ENCODE measurements at places on chromosomes 7 and 10.

DNA sequence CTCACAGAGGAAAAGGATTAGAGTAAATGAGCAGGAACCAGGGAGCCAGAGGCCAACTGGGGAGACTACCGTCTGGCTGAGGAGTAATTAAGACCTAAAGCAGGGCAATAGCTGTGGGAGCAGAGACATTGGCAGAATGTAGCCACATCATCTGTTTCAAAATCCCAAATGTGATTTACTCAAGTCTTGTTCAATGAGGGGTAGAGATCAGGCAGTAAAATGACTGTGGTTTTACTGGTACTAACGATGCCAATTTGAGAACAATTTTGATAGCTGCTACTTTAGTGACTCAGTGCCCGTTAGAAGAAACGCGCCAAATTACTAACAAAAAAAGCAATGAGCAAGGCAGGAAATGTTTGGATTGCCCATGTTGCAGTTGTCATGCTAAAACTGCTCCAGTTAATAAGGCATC, 12.7 kb upstream of the MIOS start:
- DNase-seq = peak; percentile 95

DNA sequence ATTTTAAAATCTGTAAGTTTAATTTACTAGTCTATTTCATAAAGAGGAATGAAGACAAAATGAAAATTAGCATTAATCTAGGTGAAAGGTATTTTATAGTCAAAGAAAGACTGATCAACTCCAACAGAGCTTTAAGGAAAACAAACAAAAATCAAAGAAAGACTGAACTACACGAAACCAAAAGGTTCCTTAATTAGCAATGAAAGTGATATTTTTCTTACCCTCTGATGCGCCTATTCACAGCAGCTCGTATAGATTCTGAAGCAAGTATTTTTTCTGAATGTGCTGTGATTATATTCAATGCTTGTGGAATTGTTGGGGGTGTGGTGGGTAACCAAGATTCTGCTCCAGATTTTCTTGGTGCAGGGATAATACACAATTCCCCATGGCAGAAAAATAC, 11.8 kb downstream of the ECD start:
- DNase-seq = no peak

GRCh38 chr10:104589871-104590270, 51.2 kb upstream of the SORCS3 start:
- no peak for DNase-seq

- DNase-seq = no peak
These were observed 84.7 kb downstream of the CHST15 start for GRCh38 chr10:124008681-124009080.

DNA sequence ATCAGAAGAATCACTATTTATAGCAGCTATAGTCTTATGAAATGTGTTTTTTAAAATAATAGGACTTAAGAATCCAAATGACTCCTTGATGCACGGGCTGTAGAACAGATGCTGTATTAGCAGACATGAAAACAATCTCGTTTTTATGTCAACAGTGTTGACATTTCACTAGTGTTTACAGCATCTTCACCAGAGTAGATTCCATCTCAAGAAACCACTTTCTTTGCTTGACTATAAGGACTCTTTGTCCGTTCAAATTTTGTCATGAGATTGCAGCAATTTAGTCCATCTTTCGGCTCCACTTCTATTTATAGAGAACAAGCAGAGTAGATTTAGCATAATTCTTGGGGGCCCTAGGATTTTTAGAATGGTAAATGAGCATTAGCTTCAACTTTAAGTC, 295.1 kb downstream of the EXOC4 start:
- no peak for DNase-seq

DNA sequence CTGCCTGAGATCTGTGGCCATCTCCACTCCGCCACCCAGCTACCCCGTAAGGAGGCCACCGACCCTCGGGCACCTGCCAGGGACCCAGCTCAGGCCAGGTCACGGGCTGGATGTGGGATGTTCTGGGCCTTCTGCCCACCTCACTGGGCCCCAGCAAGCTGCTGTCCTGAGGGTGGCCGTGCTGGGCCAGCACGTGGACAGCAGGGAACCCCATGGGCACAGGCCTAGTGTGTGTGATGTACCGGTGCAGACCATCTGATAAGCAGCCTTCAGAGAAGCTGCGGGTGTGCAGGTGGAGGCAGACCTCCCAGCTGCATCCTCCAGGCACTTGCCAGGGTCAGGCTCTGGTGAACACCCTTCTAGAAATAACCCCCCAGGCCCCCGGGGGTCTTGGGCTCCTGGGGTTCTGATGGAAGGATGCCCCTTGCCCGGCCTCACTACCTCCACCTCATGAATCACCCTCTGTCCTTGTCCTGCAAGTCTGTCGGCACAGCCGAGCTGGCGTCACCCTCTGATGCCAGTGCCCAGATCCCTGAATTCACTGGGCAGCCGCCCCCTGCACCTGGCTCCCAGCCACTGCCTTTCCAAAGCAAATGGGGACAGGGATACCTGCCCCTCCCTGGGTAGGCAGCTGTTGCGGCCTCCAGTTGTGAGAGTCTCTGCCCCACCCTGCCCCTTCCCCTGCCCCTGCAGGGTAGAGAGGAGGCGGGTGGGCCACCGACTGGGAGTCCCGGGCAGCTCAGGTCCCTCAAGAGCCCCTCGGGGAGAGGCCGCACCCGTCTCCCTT, 139.8 kb downstream of the FAM53B start:
- DNase-seq = no peak

DNA sequence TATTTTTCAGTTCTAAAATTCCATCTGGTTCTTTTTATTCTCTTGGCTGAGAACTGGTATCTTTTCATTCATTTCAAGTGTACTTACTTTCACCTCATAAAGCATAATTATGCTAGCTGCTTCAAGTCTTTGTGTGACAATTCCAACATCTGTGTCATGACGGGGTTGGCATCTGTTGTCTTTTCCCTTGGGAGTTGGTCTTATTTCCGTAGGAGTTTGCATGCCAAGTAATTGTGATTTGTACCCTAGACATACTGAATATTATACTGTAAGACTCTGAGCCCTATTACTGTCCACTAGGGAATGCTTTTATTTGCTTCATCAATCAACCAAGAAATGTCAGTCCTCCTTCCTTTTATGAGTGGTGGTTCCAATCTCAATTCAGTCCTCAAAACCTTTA, 24.6 kb upstream of the HUS1 start:
- no peak for DNase-seq

- DNase-seq = no peak
These were observed 599.3 kb upstream of the CELF2 start for GRCh38 chr10:10418387-10418786.

- no peak for DNase-seq
These were observed 19.1 kb downstream of the PLPP4 start for GRCh38 chr10:120475844-120476791.

DNA sequence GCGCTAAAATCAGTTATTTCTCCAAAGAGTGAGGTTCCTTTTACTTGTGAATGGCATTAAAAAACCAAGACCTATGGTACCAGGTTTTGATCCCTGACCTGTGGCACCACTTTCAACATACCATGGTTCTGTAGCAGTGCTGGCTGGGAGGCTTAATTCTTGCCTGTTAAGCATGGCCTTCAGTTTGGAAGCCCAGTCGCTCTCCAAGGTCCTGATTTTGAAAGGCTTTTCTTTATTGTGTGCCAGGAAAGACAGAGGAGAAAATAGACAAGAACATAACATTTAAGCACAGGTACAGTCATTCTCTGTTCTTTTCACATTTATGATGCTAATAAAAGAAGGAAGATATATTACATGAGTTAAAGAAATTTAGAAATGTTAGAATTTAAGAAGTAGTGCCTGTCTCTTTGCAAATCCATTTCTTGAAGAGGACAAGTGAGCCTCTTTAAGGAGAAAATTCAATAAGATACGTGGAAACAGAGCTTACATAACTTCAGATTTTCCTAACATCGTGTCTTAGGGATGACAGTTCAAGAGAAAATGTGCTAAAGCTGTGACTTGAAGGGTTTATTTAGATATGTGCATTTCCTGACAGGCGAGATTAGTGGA, 357.6 kb downstream of the DPP6 start:
- DNase-seq = no peak

DNA sequence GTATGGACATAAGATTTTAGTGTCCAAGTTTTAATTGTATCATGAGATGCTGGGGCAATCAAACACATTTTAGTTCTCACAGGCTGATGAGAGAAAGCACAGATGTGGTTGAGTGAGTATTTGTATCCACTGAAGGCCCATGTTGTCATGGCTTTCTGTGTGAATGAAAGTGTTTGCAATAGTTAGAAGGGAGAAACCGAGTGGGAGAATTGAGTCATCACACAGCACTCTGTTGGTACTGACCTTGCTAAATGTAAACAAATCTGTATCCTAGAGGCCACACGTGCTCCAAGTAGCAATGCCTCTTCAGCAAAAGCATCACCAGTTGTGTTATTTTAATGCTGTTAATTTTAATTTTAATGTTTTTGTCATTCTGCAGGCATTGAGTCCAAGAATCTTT, 121.2 kb downstream of the EMX2 start:
- DNase-seq = peak; percentile 85

DNA sequence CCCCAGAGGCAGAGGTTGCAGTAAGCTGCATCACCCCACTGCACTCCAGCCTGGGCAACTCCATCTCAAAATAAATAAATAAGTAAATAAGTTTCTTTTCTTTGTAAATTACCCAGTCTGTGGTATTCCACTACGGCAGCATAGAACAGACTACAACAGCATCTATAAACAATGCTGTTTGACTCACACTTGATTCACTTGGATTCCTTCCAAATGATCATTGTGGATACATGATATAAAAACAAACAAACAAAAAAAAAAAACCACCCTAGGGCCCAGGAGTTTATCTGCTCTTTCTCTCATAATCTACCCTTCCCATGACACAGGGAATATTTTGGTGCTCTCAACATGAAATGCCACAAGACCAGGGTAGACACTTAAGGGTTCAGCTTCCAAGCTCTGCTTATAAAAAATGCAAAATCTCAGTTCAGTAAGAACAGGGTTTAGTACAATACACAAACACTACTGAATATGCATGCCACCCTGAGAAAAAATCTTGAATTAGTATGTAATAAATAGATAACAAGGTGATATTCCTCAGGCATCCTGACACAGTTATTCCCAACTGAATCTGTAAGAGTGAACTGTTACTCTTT, 200.9 kb downstream of the FAM107B start:
- DNase-seq = no peak

GRCh38 chr7:122402235-122402634, 97.7 kb upstream of the FEZF1 start:
- DNase-seq = no peak

DNA sequence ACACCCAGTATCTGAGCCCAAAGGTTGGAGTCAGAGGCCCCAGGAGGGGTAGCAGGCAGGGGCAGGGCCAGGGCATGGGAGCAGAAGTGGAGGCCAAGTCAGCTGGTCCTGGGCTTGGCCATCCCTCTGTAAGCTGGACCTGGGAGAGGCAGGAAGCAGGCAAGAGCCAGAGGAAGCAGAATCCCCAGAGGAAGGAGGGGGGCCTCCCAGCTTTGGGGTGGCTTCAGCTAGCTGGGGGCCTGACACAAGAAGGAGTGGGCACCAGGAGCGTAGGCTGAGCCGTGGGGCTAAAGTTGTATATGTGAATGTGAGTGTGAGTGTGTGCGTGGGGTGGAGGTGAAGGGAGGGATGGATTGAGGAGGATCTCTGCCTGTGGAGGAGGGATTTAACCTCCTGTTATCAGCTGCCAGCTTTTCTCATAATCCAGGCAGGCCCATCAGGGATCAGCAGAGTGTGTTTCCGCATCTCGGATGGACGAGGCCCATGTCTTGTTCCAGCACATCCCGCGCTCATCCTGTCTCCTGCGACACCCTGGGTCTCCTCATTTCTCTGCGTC, 54.0 kb downstream of the NEURL1 start:
- no peak for DNase-seq

DNA sequence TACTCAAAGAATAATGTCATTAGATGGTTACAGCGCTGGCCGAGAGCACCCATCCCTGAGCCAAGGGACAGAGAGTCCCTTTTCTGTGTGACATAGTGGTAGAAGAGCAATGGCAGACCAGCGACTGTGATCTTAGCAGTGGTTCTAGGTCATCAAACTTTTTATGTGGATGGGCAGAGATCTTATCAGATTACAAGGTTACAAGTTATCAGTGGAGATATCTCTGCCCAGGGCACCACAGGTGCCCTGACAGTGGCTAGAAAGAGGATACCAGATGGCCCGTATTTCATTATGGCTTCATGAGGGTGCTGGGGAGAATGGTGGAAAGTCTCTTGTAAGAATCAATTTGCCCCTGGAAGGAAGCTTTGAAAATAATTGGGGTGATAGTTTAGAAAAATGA, 62.7 kb downstream of the CYCS start:
- DNase-seq = no peak

DNA sequence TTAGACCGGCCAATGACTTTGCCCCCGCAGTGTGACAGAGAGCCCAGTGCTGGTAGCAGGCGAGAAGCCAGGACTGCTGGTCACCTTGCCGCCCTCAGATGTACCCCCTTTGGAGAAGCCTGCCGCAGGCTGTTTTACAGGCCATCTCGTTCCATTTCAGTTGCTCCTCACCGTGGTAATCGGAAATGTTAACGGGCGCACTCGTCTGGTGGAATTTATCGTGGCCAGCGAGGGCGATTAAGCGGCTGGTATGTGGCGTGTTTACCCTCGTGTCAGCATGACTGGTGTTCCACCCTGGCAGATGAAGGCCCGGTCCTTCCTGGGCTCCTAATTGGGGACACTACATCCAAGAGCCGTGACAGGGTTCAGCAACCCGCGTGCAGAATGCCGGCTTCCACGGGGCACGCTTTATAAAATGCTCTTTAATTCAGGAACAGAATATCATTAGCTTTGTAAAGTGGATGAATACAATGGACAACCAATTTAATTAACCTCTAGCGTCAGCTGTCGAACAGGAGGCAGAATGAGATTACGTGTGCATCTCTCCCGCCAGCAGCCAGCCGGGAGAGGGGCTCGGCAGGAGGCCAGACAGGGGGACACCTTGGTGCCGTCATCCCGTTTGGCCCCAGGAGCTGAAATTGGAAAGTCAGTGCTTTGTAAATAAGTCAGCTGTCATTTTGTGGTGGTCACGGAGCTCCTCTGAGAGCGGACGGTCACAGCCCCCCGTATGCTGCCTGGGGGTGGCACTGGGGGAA, 108.3 kb downstream of the NKX6-2 start:
- no peak for DNase-seq

DNA sequence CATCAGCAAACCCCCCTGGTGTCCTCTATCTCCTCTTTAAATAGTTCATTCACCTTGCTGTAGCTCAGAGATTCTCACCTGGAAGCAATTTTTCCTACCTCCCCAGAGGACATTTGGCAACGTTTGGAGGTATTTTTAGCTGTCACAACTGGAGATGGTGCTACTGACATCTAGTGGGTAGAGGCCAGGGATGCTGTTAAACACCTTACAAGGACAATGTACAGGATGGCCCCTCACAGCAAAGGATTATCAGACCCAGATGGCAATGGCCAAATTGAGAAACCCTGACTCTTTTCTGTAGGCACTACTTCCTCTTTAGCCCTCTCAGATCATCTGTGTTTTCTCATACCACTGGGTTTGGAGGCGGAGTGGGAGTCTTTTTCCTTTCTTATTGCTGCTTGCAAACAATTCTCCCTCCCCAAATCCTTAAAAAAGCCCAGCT, 13.2 kb upstream of the TRA2A start:
- no peak for DNase-seq

- DNase-seq = no peak
These were observed 521.1 kb downstream of the GATA3 start for GRCh38 chr10:8575620-8576019.
